Mesendoderm (in vitro differentiated cells): ENCODE measurements at places on chromosomes 16 and 17.

GRCh38 chr17:64491034-64491860, 5.6 kb downstream of the POLG2 start:
- H3K4me1 ChIP-seq: no peaks in the 10 kb centered on the region
- H3K27ac ChIP-seq: no peak overlapping the region
- H3K27me3 ChIP-seq: no peaks in the 10 kb centered on the region

GRCh38 chr16:27217256-27217655, 13.9 kb downstream of the KDM8 start:
- peaks cover 3% of the 10 kb centered on the region for H3K36me3 ChIP-seq
- no peaks in the 10 kb centered on the region for H3K27me3 ChIP-seq
- no peak overlapping the region for H3K27ac ChIP-seq
- H3K4me1 ChIP-seq: no peaks in the 10 kb centered on the region
- DNase-seq: peak; percentile 78

GRCh38 chr17:5630434-5630833, 46.1 kb upstream of the NLRP1 start:
- H3K4me3 ChIP-seq: no peak overlapping the region
- H3K4me1 ChIP-seq: no peaks in the 10 kb centered on the region
- no peaks in the 10 kb centered on the region for H3K36me3 ChIP-seq
- no peaks in the 10 kb centered on the region for H3K27me3 ChIP-seq

DNA sequence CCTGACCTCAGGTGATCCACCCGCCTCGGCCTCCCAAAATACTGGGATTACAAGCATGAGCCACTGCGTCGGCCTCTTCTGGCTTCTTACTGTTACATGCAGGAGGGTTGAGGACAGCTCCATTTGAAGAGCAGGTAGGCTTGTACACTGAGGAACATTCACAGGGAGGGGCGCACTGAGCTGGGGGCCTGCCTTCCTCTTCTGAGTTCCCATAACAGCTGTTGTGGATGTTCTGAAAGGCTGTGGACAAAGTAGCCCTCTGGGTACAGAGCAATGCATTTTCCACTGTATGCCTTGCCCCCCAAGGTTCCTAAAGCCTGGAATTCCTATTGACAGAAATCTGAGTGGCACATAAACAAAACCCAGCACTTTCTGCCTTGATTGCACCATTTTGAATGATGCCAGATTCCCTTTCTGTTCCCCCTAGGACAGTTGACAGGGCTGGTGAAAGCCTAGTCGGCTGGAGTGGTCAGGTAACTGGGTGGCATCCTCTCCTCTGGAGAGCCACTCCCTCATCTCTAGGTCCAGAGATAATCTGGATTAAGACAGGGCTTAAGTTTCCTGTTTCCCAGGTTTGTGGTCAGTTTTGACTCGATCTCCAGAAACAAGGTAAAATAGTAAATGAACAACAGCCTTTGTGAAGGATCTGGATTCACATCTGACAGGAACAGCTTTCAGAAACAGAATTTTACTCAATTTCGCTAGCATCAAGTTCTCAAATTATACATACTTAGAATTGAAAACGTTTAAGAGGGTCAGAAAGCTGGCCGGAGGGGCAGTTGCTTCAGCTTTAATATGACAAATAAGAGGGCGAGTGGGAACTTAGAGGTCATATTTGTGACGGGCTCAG, 1.3 kb upstream of the CDK5R1 start:
- no peaks in the 10 kb centered on the region for H3K27me3 ChIP-seq
- peaks cover 2% of the 10 kb centered on the region for H3K36me3 ChIP-seq
- H3K4me3 ChIP-seq: no peak overlapping the region
- no peak overlapping the region for H3K27ac ChIP-seq
- DNase-seq: no peak

- no peaks in the 10 kb centered on the region for H3K36me3 ChIP-seq
- no peaks in the 10 kb centered on the region for H3K27me3 ChIP-seq
- H3K27ac ChIP-seq: no peak overlapping the region
- no peak for DNase-seq
These were observed 144.8 kb downstream of the GSG1L start for GRCh38 chr16:27918755-27919154.

DNA sequence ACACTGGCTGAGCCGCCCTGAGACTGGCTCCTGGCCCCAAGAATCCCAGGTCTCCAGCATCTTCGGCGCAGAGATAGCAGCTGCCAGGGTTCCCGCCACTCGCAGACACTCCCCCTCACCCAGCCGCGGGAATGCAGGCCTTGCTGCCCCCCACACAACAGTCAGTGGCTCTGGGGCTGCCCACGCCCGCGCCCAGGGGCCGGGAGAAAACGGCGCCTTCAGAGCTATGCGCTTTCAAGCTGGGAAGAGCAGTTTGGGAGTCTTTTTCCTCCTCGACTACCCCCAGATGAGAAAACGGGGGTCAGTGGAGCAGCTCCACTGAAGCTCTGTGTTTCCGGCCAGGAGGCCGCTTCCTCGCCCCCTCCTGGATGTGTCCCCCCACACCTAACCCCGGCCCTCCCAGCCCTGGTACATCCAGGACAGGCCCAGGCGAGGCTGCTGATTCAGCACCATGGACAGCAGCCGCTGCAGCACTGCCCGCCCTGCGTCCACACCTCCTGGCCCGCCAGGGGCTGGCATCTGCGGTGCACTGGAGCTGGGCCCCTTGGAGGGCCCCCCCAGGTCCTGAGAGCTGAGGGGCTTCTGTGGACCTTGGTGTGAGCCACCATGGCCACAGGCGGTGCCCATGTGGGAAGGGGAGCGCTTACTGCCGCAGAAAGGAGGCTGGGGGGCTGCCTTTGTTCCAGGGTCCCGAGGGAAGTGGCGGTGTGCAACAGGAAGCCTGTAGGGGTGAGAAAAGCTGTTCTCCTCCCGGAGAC, 35.7 kb downstream of the CACNA1H start:
- no peaks in the 10 kb centered on the region for H3K36me3 ChIP-seq
- no peaks in the 10 kb centered on the region for H3K27me3 ChIP-seq
- H3K4me3 ChIP-seq: no peak overlapping the region

DNA sequence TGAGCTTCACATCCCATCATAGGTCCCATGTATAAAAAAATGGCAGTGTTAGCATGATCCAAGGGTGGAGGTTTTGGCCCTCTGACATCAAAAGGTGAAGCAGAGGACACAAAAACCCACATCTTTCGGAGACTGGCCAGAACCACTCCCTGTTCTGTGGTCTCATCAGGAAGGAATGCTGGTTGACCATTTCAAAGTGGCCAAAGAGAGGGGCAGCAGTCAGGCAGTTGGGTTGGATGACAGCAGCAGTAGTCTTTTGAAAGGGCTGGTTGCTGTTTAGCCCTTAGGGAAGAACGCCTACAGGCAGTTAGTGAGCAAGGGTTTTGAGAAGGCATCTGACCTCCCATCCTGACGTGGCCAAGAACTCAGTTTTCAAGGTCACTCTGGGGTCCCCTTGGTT, 40.5 kb downstream of the LCMT1 start:
- H3K27me3 ChIP-seq: no peaks in the 10 kb centered on the region
- no peak overlapping the region for H3K27ac ChIP-seq
- H3K36me3 ChIP-seq: no peaks in the 10 kb centered on the region
- peaks cover 9% of the 10 kb centered on the region for H3K4me1 ChIP-seq
- peak; percentile 48 for DNase-seq

DNA sequence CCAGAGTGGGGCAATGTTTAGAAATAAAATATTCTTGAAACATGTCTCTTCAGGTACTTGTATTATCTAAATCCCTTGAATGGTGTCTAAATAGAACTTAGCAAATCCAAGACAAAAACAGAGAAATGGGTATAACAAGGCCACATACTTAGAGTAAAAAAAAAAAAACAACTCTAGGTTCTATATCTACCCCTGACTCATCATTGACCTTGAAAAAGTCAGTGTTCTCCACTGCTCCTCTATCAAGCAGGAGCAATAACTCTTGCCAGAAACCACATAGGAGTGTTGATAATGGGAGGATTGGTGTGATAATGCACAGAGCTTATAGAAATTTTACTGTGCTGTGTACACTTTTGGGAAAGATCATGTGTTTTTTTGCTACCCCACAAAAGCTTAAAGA, 296.6 kb upstream of the PMFBP1 start:
- no peaks in the 10 kb centered on the region for H3K4me1 ChIP-seq
- no peak overlapping the region for H3K27ac ChIP-seq
- DNase-seq: no peak
- H3K27me3 ChIP-seq: no peaks in the 10 kb centered on the region
- H3K4me3 ChIP-seq: no peak overlapping the region
- no peaks in the 10 kb centered on the region for H3K36me3 ChIP-seq

DNA sequence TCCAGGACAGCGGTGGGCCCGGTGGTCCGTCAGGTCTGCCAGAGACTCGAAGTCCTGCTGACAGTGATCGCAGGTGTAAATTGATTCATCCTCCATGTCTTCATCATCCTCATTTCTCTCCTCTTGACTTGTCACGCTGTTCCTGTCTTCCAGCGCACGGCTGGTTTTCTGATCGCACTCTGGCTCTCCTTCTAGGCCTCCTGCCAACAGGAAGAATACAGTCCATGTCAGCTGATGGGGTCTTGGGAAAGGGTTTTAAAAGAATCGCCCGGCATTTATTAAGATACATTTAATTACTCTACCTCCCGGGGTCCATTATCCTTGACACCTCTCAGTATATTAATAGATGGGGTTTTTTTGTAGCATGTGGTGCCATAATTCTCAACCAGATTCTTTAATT, 125.1 kb downstream of the ZNF423 start:
- peaks cover 2% of the 10 kb centered on the region for H3K36me3 ChIP-seq
- no peak overlapping the region for H3K4me3 ChIP-seq
- H3K4me1 ChIP-seq: peaks cover 2% of the 10 kb centered on the region
- DNase-seq: no peak

DNA sequence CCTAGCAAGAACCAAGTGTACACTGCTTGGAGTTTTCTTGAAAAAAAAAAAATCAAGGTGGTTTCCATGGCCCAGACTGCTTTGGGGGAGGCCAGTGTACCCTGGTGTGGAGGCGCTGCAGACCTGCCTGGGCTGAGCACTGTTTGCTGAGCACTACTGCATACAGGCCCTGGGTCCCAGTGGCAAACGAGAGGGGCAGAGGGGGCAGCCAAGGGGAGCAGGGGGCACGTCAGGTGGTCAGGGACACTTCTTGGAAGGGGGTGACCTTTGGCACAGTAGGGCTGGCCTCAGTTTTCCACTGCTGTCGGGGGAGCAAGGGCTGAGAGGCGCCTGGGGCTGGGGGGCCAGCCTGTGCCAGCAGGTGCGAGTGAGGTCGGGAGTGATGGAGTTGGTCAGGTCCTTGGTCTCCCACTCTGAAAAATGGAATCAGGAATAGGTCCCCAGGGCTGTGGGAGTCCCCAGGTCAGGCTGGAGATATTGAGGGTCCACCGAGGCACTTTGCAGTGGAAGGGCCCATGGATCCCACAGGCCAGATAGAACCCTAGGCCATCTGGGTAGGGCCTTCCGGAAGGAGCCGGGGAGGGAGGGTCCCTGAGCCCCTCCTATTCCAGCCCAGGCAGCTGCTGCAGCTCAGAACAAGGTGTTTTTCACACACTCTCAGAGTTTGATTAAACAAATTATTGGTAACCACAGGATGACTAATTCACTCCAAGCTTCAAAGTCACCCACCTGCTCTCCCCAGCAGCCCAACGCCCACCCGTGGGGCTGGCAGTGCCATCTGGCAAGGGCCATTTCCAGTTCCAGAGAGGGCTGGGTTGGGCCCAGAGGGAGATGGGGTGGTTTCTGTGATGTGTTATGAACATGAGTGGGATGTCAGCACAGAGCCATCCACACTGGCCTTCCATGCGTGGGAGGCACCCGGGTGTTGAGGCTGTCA, 3.5 kb downstream of the ZFPM1 start:
- no peaks in the 10 kb centered on the region for H3K27me3 ChIP-seq
- no peak overlapping the region for H3K27ac ChIP-seq
- no peaks in the 10 kb centered on the region for H3K36me3 ChIP-seq
- no peak for DNase-seq

- H3K36me3 ChIP-seq: peaks cover 1% of the 10 kb centered on the region
- H3K27me3 ChIP-seq: no peaks in the 10 kb centered on the region
These were observed 175.7 kb upstream of the GSE1 start for GRCh38 chr16:85437166-85438052.

GRCh38 chr16:13968835-13969234, 48.9 kb downstream of the ERCC4 start:
- H3K4me1 ChIP-seq: no peaks in the 10 kb centered on the region
- DNase-seq: no peak
- H3K4me3 ChIP-seq: no peak overlapping the region
- no peak overlapping the region for H3K27ac ChIP-seq
- no peaks in the 10 kb centered on the region for H3K36me3 ChIP-seq

- H3K36me3 ChIP-seq: peaks cover 6% of the 10 kb centered on the region
- DNase-seq: no peak
- no peaks in the 10 kb centered on the region for H3K4me1 ChIP-seq
- no peaks in the 10 kb centered on the region for H3K27me3 ChIP-seq
These were observed 74.3 kb downstream of the PLD6 start for GRCh38 chr17:17131839-17132238.

- H3K4me1 ChIP-seq: no peaks in the 10 kb centered on the region
- no peaks in the 10 kb centered on the region for H3K36me3 ChIP-seq
- H3K27me3 ChIP-seq: no peaks in the 10 kb centered on the region
- DNase-seq: no peak
- no peak overlapping the region for H3K4me3 ChIP-seq
These were observed 31.2 kb upstream of the TENT4B start for GRCh38 chr16:50121721-50122445.

DNA sequence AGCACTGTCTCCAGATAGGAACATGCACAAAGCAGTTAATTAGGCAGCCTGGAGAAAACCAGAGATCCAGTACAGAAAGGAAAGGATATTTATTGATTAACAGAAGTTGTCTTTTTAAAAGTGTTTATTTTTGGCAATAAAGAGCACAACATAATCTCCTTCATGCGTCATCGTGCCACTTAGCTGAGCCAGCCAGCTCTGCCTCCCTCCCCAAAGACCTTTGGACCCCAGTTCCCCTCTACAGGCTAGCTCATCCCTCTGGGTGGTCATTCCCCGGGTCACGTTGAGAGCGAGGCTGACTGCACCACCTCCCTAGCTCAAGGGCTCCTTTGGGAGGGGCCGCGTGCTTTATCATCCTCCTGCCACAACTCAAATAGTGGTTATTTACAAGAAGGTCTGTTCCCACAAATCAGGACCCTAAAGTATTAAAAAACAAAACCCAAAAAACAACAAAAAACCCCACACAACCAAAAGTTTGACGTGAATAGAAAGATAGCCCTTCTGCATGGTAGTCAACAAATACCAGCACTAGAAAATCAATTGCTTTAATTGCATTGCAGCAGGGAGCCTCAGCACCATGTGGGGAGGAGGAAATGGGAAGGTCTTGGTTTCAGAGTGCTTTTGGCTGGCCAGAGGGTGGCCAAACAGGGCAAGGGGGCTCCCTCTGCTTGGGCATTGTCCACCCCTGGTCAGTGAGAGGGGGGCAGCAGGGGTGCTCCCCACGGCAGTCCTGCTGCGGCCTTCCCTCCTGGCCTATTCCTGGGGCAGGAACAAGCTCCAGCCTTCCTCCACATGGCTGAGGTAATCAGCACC, 9.6 kb downstream of the POLR2C start:
- H3K27me3 ChIP-seq: no peaks in the 10 kb centered on the region
- DNase-seq: no peak
- peak overlapping the region; percentile 88 for H3K27ac ChIP-seq
- peaks cover 27% of the 10 kb centered on the region for H3K36me3 ChIP-seq

DNA sequence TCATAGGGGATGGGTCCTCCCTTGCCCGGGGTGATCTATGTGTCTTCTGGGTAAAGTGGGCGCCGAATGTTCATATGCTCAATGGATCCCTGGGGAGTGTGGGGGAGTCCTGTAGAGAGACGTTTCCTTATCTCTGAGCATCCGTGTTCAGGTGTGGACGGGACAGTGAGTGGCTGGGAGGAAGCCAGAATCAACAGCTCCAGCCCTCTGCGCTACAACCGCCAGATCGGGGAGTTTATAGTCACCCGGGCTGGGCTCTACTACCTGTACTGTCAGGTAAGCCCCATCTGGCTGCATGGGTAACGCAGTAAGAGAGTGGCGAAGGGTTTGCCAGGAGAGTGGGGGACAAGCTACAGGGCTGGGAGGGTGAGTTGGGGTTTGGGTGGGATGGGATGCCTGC, 1.9 kb upstream of the TNFSF13 start:
- no peaks in the 10 kb centered on the region for H3K36me3 ChIP-seq
- peaks cover 4% of the 10 kb centered on the region for H3K4me1 ChIP-seq
- H3K27ac ChIP-seq: no peak overlapping the region
